Aorta (tissue), 5 donors: ENCODE measurements at places on chromosomes 4 and X. TPM values are rescaled to one million over a fixed set of nuclear protein-coding genes. Genes with fewer than 3 reads are reported as not detected.

- H3K27me3 ChIP-seq: no peaks in the 10 kb centered on the region
- no peak overlapping the region for H3K4me3 ChIP-seq
- no peaks in the 10 kb centered on the region for H3K4me1 ChIP-seq
- DNase-seq: no peak
- H3K27ac ChIP-seq: no peak overlapping the region
Measured at GRCh38 chrX:65241059-65241721, 264.9 kb upstream of the ZC4H2 start.

DNA sequence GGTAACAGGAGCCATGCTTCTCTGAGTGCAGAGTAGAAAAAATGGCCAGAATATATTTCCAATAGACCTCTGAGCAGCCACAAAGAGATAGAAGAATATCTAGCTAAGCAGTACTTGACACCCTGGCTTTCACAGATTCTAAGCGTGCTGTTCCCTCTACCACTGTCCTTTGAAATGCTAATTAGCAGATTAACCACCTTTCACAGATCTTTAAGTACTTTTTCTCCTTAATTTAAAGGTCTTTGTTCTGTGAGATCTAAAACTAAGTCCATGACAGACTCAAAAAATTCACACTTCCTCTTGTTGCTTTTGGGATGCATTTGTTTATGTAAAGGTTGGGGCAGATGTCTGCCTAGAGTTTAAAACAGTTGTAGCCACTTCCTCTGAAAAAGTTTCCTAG is 28.3 kb upstream of the MAGEC2 start:
- no peaks in the 10 kb centered on the region for H3K36me3 ChIP-seq
- H3K27me3 ChIP-seq: no peaks in the 10 kb centered on the region
- no peaks in the 10 kb centered on the region for H3K4me1 ChIP-seq
- H3K27ac ChIP-seq: no peak overlapping the region

GRCh38 chr4:6047130-6047673 is 29.0 kb upstream of the C4orf50 start:
- no peaks in the 10 kb centered on the region for H3K36me3 ChIP-seq
- no peaks in the 10 kb centered on the region for H3K27me3 ChIP-seq
- DNase-seq: no peak
- no peak overlapping the region for H3K27ac ChIP-seq

DNA sequence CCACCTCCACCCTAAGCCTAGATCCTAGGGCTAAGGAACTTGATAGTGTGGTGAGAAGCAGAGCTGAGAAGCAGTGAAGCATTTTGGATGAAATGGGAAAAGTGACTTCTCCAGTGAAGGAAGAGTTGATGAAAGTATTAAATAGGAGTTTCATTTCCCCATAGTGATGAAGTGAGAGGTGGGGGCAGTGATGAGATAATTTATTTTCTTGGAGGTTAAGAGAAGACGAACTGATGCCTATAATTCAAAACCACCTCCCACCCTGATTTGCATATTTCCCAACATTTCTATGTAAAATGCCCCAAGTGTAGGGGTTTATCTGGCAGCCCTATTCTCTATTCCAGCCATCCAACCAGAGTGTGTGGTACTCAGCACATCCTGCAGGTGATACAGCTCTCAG is 6.3 kb downstream of the LONRF3 start:
- H3K4me3 ChIP-seq: no peak overlapping the region
- no peaks in the 10 kb centered on the region for H3K27me3 ChIP-seq
- no peak overlapping the region for H3K27ac ChIP-seq
- H3K4me1 ChIP-seq: no peaks in the 10 kb centered on the region
- DNase-seq: no peak

Gene GAK
- 98.0 TPM for total RNA-seq
